ENCODE measurements at places on chromosomes 3 and 15.

- no peak for DNase-seq
Measured at GRCh38 chr3:51942603-51943450, 664 bp downstream of the PARP3 start.

GRCh38 chr3:14131134-14131533 lies 6.3 kb downstream of the TMEM43 start:
- no peak for DNase-seq

DNA sequence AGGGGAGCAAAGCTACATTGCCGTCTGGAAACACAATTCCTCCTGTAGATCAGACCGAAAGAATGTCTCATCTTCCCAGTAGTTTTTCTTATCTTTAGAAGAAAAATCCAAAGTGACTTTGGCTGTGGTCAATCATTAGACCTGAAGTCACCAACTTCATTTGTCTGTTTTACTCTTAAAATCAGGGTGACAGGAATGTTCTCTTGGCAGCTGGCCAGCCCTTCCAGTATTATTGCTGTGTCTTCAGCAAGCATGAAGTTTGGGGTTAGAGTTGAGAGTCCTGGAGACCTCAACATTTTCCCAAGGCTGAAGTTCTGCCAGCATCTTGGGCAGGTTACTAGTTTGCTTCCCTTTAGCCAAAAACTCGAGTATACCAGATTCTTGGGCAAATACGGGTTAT lies 32.5 kb downstream of the RSL24D1 start:
- DNase-seq = no peak

- peak; percentile 2 for DNase-seq
Measured at GRCh38 chr3:193010191-193010590, 92.5 kb upstream of the MB21D2 start.

DNA sequence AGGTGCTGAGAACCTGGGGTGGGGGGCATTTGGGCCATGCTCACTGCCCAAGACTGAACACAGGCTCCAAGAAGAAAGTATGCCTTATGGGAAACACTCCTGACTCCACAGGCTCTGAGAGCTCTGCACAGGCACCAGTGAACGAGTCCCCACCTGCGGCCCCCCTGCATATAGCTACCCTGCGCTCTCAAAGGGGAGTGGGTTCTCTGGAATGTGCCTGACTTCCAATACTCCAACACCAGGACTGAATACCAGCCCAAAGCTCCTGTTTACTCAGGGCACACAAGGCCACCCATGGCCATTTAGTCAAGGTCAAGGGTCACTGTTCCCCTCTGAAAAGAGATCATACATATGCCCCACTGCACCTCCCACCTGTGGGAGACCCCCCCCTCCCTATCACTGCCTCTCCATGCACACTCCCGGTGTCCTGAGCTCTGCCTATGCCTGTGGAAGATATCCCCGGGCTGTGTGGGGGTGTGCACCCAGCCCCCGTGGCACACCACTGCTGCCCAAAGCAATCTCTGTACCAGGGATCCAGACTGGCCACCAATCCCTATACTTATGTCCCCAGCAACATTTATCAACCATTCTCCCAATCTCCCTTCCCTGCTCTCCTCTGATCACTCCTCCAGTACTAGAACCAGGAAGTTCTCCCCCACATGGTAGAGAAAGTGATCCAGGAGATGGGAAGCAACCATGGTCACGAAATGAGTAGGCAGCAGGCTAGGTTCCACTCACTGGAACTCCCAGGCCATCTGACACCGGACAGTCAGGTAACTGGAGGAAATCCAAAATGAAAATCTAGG lies 1.5 kb upstream of the PLXNB1 start:
- DNase-seq = no peak

GRCh38 chr3:45554006-45554666 lies 40.4 kb upstream of the LIMD1 start:
- no peak for DNase-seq

DNA sequence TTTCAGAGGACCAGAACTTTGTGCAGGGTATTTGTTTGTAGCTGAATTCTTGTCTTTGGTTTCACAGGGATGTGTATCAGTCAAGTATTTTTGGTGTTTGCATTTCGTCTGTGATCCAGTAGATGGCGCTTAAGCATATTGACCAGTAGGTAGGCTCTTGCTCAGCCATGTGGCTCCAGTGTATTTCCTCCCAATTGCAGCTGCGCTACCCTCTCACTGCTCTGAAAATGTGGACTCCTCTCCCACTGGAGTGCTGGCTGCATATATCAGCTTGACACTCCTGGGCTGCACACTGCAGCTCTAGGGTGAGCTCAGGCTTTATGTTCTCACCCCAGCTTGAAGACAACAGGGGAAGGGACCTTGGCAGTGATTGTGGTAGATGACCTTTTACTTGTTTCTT lies 1264.3 kb upstream of the ALCAM start:
- peak; percentile 10 for DNase-seq

GRCh38 chr3:123083383-123084124 lies 16.7 kb downstream of the PDIA5 start:
- DNase-seq = no peak

DNA sequence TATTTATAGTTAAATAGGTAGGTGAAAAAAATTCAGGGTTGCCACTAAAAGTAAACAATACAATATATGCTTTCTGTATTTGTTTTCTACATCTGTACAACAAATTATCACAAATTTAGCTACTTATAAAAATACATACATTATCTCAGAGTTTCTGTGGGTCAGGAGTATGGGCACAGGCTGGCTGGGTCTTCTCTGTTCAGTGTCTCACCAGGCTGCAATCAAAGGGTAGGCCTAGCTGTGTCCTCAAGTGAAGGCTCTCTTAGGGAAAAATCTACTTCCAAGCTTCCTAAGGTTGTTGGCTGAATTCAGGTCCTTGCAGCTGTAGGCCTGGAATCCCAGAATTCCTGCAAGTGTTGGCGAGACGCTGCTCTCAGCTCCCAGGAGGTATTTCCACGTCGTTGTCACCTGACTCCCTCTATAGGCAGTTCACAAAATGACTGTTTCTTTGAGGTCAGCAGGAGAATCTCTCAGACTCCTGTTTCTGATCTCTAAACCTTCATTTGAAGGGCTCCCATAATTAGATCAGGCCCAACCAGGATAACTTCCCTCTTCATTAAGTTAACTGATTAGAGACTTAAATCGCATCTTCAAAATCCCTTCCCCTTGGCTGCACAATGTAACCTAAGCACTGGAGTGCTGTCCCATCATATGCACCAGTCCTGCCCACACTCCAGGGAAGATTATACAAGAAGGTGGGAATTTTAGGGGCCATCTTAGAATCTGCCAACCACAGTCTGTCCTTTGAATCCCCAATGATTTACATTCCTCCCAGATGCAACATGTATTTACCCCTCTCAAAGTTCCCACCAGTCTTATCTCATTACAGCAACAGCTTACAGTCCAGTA lies 296.6 kb downstream of the SUCLG2 start:
- peak; percentile 0 for DNase-seq

DNA sequence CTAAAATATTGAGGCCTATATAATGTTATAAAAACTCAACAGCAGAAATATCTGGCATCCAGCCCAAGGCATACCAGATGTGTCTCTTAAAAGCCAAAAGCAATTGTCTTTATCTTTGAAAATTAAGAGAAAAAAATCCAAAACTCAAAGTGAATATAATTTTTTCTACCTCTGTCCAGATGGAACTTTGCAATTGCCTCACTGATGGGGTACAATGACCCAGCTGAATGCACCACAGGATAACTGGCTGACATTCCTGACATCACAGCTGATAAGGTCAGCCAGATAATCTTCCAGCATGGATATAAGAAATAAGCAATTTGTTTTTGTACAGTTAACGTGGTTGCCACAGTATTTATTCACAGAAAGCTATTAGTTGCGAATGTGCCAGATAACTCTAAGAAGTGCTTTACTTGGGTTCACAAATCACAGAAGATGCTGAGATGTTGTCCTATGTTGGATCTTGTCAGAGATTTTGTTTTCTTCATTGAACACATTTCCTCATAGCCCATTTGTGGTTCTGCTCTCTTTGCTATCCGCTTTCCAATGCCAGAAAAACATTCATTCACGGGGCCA lies 566.9 kb upstream of the CCDC54 start:
- no peak for DNase-seq

- DNase-seq = no peak
Measured at GRCh38 chr3:64571982-64572381, 115.8 kb downstream of the ADAMTS9 start.

GRCh38 chr3:29494305-29495036 lies 213.6 kb downstream of the RBMS3 start:
- DNase-seq = no peak

DNA sequence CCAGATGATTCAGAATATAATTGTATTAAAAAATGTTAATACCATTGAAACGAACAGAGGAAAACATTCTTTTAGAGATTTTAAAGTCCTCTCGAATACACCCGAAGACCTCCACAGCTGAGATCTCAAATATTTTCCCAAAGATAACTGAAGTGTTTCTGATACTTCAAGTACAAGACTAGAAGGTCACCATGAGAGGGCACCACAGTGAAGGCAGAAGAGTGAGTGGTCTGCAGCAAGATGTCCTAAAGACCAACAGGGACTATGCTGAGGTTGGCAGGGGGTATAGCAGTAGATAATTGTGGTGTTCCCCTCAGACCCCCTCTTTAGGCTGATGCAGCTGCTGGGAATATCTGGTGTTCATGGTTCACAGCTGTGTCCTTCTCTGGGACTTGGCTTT lies 156.5 kb downstream of the PDCD6IP start:
- DNase-seq = no peak

- peak; percentile 87 for DNase-seq
Measured at GRCh38 chr3:128993461-128994172, at the start of gene CFAP92. TSS of gene CFAP92 (minus strand) at chr3:128994076. CDS start at chr3:128993304, 772 bp downstream.

DNA sequence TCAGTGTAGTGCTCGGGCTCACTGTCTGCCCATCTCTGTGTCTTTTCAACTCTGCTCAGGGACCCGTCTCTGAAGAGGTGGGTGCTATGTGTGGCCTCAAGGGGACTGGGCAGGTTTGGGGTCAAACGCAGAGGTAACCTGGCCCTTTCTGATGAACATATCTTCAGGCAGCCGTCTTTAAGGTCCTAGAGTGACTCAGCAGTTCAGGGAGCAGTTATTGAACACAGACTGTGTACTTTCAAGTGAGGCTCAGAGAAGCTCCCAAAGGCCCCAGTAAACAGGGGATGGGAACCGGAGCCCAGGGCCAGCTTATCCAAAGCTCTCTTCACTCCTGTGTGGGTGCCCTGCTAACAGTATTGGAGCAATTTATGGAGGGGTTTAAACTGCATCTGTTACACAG lies 73.1 kb downstream of the WDR76 start:
- no peak for DNase-seq

- no peak for DNase-seq
Measured at GRCh38 chr3:138949445-138950005, 2.5 kb downstream of the FOXL2NB start.

DNA sequence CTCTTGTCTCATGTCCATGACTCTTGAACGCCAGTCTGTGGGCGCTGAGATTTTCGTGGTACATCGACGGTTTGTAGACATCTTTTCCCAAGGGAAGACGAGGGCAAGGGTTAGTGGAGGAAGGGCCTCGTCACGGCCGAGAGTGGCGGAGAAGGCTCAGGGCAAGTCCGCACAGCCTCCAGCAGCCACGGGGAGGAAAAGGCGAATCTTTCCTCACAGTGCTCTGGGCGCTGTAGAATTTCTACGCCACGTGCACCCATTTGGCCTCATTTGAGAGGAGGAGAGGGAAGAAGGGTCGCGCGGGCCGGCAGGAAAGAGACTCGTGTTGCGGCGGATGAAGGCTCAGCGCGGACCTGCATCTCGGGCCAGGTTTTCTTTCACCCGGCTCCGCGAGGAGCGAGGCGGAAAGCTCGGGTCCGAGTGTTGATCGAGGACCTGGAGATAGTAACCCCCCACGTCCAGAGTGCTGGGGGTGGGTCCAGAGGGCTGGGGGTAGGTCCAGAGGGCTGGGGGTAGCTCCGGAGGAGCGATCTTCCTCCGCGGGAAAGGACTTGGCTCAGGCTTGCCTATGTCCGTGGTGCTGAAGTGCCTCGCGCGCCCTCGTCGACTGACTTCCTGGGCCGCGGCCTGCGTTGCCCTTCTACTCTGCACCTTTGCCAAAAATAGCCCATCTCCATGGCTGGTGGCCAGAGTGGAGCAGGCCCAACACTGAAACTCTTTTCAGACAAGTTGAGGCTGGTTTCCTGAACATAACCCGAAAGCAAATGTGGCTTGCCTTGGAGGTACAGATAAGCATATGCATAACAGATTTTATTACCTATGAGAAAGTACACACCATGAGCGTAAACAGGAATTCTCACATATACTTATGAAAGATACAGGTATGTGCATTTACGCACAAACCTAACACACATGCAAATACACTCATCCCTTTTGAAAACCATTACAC lies 1.1 kb downstream of the SLC35G2 start:
- peak; percentile 59 for DNase-seq

DNA sequence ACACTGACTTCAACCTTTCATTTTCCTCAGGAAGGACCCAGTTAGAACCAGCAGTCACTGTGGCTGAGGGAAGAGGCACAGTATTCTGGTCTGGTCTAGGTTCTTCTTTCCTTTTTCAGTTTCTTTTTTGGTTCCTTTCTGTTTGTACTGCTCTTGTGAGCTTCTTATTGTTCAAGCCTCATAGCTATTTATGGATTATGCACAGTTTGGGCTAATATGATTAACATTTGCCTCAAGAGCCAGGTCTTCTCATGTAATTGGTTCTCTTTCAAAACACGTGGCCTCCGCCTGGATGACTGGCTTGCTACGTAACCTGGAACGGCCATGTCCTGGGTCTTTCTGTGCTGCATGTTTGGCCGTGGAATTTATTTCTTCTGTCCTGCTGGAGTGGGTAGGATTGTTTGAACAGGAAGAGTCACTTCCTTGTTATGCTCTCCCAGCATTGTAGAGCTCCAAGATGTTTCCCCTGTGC lies 43.3 kb downstream of the RBMS3 start:
- peak; percentile 5 for DNase-seq

GRCh38 chr3:73094951-73095350 lies 33.5 kb downstream of the EBLN2 start:
- DNase-seq = no peak

DNA sequence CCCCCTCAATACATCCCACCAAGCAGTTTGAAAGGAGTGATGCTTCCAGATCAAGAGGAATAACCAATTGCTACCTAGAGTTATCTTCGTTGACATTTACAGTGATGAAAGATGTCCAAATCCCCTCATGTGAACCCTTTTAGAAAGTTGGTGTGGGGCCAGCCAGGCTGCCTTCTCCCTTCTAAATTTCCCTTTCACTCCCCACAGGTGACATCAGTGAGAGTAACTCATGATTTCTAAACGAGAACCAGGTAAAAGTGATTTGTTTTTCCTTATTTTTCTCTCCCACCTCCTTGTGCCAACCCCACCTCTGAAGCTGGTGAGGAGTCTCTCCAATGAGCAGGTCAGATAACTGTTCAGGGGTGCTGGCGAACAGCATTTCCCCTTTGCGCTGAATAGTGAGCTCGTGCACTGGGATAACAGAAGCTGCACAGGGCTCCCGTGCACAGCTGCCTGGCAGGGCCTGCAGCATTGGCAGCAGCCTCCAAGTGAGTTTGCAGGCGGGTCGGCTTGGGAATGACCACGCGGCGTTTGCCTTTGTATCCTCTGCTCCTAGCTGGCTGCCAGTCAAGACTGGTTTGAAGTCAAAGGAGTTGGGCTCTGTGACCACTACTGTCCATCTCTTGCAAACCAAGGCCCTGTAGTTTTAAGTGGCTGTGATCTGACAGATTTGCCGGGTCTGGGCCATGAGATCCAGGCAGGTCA lies 70.2 kb upstream of the CORO2B start:
- no peak for DNase-seq

Data from NCI-H2029 (cell line).